ENCODE measurements at places on chromosomes 4 and X.

GRCh38 chr4:57148831-57149505 is 38.8 kb upstream of the IGFBP7 start:
- DNase-seq: no peak

- no peak for DNase-seq
Observed at GRCh38 chrX:110667706-110668105, 127.9 kb downstream of the CHRDL1 start.

DNA sequence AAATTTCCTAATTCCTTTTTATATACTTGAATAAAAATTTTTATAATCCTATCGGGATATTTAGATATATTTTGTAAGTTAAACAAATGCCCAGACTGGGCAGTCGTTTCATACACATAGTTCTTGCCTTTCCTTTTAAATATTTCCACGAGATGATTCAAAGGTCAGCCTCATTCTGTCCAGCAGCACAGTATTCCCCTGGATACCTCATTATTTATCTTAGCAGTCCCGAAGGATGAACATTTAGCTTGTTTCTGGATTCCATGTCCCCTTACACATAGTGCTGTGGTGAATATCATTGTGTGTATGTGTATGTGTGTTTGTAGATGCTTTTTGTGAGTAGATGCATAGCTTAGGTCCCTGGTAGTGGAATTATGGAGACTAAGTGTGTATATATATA is 38.3 kb downstream of the RAPGEF2 start:
- no peak for DNase-seq

GRCh38 chr4:88396681-88397080 is 18.0 kb downstream of the HERC6 start:
- no peak for DNase-seq

DNA sequence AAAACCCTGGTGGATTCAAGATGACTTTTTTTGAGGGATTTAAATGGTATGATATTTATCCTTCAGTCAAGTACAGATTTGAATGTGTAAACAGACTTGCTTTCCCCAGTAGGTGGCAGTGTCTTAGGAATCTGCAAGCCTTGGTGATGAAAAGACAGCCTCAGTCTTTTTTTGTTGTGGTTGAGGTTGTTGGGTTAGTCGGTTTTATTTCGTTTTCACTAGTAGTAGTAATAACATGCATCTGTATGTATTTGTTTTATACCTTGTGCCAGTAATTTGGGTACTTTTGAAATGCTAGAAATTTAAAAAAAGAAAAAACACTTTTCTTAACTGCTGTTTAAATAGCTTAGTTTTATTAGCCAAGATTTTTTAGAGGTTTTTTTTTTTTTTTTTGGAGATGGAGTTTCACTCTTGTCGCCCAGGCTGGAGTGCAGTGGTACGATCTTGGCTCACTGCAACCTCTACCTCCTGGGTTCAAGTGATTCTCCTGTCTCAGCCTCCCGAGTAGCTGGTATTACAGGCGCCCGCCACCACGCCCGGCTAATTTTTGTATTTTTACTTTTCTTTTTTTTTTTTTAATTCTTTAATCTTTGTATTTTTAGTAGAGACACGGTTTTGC is 39.2 kb downstream of the COPS4 start:
- no peak for DNase-seq

- DNase-seq: no peak
Observed at GRCh38 chrX:72478351-72478750, 94.3 kb downstream of the HDAC8 start.

DNA sequence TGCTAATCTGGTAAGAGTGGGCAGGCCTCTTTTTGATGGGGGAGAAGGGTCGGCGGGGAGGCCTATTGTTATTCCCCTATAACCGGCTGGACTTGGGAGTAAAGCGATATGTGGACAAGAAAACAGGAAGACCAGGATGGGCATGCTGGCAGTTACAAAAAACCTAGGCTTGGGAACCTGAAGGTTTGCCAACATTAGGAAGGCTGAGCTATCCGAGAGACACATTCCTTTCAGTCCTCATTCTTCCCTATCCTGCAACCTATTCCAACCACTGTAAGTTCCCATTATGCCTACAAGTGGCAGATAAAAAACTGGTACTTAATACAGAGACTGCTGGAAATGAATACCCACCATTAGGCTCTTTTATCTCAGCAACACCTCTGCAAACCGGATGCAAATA is 32.4 kb upstream of the CT47C1 start:
- DNase-seq: no peak

DNA sequence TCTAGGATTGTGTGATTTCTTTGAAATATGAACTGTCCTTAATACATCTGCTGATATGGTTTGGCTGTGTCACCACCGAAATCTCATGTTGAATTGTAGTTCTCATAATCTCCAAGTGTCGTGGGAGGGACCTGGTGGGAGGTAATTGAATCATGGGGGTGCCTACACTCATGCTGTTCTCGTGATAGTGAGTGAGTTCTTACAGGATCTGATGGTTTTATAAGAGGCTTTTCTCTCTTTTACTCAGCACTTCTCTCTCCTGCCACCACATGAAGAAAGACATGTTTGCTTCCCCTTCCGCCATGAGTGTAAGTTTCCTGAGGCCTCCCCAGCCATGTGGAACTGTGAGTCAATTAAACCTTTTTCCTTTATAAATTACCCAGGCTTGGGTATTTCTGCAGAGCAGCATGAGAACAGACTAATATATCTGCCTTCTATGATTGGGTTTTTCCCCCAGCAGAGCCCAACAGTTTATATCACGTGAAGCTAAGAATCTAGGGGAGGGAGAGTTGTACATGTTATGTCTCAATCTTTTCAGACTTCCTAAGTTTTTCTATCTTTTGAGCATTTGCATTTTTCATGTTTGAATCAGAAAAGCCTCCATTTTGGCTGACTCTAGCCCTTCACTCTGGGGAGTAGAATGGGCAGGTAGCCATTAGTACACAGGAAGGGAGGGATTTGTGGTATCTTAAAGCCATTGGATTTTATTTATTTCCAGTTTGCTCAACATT is 58.9 kb downstream of the PLAC1 start:
- DNase-seq: no peak

DNA sequence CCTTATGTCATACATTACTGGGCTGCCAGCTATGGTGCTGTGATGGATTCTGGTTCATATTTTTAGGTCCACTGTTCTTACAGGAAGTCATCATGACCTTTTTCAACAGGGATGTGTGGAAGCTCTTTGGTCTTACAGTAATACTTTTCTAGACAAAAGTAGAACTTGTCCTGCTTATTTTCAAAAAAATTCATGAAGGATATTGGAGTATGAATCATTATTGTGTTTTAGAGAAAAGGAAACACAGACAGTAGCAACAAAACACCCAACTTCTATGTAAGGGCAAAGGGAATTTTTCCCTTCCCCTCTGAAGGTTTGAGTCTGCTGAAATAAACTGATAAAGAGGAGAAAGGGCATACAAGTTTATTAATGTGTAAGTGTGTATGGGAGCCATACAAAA is 54.7 kb upstream of the FAM9C start:
- no peak for DNase-seq

DNA sequence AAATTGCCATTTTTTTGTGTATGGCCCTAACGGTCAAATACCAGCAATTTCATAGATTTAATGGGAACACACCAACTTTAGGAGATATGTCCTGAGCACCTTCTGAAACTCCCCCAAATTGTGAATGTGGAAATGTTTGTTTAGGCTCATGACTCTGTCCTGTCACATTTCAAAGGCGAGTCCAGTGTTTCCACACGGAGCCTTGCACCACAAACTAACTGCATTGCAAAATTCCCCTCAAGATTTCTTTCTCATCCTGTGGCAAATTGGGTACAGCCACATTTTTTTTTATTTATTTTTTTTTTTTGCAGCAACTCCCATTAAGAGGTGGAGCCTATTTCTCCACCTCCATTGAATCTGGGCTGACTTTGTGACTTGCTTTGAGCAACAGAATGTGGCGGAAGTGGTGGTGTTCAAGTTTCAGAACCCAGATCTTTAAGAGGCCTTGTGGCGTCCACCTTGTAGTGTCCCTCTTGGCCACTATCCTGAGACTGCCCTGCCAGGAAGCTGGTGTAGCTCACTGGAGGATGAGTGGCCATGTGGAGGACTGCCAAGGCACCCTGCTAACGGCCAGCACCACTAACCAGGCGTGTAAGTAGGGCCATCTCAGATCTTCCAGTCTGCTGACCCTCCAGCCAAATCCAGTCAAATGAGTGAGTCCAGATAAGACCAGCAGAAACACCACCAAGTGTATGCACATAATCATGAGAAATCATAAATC is 172.4 kb upstream of the SCML1 start:
- DNase-seq: no peak

DNA sequence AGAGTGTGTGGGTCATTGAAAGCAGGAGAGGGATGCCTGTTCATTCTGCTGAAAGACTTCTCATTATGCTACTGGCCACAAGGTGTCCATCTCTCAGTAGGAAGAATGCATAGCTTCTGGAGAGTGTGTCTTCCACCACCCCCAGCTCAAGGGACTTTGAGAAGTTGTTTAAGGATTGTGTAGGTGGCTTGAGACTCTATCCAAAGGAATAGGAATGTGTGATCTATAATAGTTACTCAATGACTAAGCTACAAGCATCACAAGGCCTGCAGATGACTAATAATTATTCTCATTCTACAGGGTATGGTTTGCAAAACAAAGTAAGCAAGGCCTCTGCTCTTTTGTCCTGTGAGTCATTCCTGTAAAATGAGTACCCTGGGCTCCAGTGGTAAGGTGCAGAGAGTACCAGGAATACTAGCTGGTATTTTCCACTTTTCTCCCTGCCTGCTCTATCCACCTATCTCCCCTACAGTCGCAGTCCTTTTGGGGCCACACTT is 279.8 kb upstream of the BOD1L1 start:
- DNase-seq: no peak

DNA sequence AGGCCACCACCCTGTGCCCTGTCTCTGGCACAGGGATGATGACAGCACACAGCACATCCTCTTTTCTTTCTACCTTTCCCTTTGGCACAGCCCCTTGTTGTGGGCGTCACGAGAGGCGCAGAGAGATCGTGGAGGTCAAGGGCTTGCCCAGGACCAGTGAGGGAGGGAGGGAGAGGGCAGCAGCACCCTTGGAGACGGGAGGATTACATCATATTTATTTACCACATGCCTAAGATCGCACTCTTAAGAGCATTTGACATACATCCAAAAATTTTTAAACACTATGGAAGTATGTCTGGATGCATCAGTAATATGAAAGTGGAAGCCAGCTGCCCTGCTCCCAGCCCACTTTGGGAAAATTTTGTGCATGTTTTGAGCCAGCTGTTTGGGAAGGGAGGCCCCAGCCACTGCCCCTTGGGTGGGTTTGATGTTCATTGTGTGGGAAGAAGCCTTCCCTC is 12.7 kb downstream of the WFS1 start:
- no peak for DNase-seq

GRCh38 chrX:153768311-153769157 is 4.5 kb downstream of the PLXNB3 start:
- DNase-seq: no peak

DNA sequence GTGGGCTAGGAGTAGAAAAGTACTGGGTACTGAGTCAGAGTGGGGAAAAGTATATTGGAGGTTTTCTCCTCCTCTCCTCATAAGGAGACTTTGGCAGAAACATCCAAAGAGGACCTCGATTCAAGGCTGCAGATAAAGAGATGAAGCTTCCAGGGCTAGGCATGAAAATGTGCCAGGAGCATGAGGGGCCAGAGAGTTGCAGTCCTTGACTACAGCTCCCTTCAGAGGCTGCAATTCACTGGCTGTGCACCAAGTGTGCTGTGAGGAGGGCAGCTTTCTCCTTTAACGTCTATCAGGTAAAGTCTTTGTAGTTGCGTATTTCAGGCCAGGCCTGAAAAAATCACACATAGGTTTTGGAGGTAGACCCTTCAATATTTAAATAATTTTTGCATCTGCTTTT is 174.9 kb upstream of the VEGFC start:
- no peak for DNase-seq
